ENCODE measurements at places on chromosomes 11 and 22.

DNA sequence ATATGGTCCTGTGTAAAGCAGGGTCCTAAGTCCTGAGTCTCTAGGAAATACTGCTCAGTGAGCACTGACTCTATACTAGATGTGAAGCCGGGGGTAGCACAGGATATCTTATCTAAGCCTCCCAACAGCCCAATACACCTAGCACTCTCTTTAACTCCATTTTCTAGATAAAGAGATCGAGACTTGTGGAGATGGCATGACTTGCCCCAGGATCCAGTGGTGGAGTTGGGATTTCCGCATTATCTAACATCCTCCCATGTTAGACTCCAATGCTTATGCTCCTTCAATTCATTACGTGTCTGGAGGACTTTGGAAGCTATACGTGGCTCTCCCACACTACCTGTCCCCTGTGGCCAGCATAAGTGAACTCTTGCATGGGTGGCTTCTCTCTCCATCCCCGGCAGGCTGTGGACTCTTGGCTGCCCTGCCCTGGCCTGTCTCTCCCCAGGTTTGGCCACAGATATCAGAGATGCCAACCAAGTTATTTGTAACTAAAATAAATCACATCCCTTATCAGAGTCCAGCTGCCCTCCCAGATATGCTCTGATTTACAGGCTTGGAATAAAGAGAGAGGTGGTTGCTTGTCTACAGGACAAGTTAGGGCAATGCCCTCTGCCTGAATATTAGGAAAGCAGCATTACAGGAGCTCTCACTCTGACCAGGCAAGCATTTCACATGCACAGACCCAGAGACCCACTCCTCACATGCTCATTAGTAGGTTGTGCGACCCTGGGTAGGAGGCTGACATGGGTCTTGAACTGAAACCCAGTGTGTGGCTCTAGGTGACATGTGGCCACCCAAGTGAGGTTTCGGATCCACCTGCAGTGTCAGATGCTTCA lies 4.5 kb downstream of the CD44 start:
- DNase-seq = no peak

GRCh38 chr11:2186669-2187279 lies 15.2 kb upstream of the TH start:
- DNase-seq = no peak

DNA sequence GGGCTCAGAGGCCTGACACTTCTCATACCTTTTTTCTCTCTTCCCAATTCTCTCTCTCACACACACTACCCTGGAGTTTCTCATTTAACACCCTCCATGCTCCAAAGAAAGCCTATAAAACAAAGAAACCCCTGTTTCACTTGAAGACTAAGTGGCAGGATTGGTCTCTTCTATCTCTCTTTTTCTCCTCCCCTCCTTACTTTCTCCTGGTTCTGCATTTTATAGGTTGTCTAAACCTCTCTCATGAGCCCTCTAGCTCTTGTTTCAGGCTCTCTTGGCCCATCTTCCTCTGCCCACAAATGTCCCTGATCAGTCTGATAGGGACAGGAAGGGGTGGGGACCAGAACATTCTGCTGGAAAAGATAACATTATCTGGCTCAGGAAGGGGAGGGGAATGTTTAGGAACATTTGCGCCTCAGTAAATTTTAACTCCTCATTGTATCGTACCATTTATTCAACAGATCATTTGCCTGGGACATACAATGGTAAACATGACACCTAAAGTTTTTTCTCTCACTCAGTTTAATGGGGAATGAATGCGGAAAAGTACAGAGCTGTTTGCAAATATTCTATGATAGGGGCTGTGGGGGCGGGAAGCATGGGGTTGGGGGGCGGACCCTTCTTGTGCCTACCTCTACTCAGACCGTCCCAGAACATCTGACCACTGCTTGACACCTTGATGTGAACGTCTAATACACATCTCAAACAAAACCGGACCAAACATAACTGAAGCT lies 10.8 kb downstream of the CRYBA4 start:
- DNase-seq = no peak

DNA sequence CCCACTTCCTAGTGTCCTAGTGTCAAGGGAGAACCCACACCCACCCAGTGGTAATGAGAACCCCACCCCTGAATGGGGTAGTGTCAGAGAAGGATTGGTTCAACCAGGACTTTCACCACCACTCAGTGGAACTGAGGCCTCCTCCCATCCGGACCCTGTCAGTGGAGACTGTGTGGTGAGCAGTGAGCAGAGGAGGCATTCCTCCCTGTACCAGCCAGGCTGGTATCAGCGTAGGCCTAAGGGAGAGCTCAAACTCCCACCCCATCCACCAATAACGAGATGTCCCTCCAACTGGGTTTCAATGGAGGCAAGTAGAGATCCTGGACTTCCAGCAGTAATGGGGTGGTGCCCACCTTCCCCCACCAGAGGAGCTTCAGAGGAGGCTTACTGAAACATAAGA lies 1171.4 kb downstream of the TBC1D22A start:
- DNase-seq = no peak

DNA sequence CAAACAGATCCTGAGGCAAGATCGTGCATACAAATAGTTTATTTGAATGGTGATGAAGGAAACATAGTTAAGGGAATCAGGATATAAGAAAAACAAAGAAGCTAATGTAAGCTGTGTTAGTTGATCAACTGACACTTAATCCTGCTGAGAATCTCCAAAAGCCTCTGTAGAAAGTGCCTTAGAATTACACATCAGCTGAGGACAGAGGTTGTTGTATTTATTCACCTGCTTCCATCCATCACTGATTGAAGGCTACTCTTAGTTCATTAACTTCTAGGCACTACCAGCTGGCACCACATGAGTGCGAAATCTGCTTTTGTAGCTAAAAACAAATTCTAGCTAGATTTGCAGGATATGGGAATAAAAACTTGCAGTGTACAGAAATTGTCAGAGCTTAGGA lies 1082.0 kb upstream of the CNTN5 start:
- no peak for DNase-seq

DNA sequence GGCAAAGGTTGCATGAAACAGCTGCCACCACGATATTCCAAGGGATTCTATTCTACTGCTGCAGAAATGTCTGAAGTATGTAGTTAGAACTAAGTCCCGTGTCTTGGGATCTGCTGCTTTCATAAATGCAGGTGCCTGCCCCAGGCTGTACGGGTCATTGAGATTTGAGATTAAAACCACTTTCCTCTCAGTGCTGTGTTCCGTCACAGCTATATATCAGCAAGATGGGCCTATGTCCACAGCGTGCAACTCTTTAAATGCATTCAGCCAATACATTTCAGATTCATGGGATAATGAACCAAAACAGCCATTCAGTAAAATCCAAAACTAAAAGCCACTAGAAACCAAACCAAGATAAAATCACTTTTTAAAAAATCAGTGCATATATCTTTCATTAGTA lies 107.3 kb upstream of the LUZP2 start:
- DNase-seq = no peak

DNA sequence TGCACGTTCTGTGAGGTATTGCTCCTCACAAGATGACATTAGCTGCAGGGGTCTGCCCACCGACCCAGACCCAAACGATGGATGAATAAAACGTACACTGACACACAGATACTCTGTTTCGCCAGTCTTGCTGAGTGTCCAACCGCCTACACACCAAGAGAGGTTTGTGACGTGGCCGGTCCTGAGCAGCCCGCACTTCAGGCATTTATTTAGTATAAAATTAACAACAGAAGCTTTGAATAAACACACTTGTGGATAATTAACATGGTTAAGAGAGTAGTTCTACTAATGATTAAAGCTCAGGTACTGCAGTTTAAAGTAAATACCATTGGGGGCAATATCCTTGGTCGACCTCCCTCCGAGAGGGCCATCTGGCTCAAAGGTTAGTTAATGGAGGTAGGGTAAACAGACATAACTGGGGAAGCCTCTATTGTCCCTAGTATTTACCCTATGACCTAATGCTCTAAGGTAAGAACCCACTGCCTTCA lies 75.7 kb downstream of the CCDC83 start:
- DNase-seq = no peak

DNA sequence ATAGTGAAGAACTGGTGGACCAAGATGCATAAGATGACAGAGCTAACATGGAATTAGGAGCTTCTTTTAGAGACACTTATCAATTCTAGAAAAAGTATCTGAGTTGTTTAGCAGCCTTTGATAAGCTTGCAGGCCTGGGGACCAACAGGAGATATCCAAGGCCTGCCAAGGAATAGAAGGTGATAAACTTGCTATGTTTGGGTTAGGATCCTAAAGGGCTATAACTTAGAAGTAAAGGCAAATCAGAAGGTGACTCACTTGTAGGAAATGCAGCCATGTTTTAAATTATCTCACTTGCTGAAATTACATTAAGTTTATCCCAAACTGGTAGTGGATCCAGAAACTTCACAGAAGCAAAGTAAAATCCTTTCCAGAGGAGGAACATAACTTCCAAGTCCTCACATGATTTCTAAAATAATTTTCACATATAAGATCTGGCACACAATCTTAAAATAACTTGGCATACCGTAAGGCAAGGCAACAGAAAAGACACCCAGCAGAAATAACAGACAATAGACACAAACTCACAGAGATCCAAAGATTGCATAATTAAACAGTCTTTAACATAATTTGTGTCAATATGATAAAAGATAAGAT lies 69.6 kb upstream of the TEAD1 start:
- DNase-seq = no peak

- no peak for DNase-seq
These were observed 31.8 kb upstream of the FCHSD2 start for GRCh38 chr11:73173755-73174494.

DNA sequence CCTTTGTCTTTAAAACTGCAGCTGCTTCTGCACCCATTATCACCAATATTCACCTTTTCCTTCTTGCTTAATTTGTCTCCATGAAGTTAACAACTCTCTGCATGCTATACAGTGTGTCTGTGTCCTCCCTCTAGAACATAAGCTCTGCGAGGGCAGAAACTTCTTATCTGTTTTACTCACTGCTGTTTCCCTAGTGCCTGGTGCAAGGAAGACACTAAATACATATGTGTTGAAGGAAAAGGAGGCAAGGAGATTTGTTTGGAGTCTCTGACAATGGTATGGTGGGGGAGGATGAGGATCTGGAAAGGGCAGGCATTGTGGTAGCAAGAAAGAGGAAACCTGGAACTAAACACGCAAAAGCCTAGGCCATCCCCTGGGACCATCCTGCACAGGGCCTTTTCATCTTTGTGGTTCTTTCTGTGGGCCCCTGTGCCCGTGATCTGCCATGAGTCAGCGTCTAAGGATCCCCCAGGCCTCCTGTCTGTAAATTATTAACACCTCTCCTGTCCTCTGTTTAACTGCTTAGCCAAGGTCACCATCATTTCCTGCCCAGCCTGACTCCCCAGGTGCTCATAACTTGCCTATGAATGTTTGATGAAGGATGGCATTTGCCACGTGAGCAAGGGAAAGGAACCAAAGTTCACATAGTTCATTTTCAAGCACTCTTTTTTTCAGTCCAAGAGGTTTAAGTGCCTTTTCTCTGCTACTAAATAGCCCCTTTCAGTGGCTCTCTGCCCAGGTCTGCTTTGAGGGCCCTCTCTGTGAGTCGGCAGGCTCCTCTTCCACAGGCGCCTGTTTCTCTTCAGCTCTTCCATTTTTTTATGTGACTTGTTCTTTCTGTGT lies 131.1 kb downstream of the RASSF10 start:
- no peak for DNase-seq

DNA sequence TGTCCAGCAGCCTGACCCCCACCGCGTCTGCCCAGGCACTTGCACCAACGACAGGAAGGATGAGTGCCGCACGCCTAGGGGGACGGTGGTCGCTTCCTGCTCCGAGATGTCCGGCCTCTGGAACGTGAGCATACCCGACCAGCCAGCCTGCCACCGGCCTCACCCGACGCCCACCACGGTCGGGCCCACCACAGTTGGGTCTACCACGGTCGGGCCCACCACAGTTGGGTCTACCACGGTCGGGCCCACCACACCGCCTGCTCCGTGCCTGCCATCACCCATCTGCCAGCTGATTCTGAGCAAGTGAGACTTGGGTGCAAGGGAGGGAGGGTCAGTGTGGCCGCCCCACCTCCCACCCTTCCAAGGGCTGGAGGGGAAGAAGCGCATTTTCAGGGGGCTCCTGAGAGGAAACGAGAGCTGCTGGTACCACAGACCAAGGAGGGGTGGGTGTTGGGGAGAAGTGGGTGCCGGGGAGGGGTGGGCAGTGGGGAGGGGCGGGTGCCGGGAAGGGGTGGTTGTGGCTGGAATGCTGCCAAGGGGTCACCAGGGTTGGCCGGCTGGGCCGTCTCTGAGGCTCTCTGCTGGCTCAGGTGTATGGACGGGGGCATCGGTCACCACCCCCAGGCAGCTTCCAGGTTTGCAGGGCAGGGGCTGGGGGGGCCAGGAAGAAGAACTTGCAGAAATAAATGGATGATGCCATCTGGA lies 27.7 kb upstream of the MUC5B start:
- no peak for DNase-seq

GRCh38 chr11:44193856-44194255 lies 98.4 kb downstream of the EXT2 start:
- DNase-seq = no peak

- no peak for DNase-seq
These were observed 32.7 kb downstream of the THOC5 start for GRCh38 chr22:29520851-29521250.

- DNase-seq = no peak
These were observed 81.9 kb upstream of the CRTAM start for GRCh38 chr11:122756417-122756816.

GRCh38 chr11:32706985-32707741 lies 87.3 kb downstream of the CCDC73 start:
- no peak for DNase-seq

DNA sequence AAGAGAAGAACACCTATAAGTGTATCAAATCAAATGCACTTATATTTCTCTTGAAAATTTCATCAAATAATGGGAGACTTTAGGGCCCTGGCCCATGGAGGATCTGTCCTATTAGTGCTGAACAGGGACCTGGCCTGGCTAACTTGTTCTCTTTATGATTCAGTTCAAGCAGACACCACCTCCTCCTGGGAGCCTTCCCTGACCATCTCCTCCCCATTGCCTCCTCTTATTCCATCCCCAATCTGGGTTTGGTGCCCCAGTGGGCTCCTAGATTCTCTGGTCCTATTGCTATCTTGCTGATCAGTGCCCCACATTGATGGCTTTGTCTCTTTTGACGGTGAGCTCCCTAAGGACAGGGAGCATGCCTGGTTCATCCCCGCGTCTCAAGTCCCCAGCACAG lies 60.1 kb downstream of the MICAL2 start:
- DNase-seq = no peak

DNA sequence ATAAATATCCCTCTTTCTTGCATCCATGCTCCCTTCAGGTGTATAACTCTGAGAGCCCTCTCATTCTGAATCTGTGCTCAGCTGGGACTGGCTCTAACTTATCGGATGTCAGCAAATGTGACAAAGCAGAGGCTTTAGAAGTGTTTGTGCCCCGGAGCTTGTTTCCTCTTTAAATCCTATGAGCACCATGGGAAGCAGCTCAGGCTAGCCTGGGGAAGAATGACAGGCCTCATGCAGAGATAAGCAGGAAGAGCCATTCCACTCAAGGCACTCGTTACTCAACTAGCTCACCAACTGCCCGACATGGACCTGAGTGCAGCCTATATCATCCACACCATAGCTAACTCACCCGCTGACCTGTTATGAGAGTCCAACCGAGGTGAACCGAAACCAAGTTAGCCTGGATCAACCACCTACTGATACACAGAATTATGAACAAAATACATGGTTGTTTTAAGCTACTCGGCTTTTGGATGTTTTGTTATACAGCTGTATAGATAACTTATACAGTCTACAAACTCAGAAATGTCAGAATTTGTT lies 990.7 kb downstream of the NTM start:
- DNase-seq = no peak
